Neural progenitor cell (in vitro differentiated cells): ENCODE measurements at places on chromosomes 7 and 10. TPM values are rescaled to one million over a fixed set of nuclear protein-coding genes. Genes with fewer than 3 reads are reported as not detected.

DNA sequence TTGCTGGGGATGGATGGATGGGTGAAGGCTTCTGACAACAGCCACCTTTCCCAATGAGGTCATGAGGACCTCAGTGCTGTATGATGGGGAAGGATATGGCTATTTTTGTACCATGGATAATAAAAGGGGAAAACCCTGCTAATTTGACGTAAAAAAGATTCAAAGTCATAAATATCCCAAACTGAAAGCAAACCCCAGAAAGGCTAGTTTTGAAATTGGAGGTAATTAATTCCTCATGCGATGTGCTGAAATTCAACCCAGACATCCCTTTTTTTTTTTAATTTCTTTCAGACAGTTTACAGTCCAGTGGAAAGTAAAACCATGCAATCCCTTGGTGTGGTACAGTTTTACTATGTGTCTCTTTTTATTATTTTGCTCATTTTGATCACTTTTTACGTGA lies 254.5 kb upstream of the BMPER start:
- DNase-seq: no peak
- no peak overlapping the region for H3K27ac ChIP-seq
- H3K27me3 ChIP-seq: no peaks in the 10 kb centered on the region
- H3K36me3 ChIP-seq: no peaks in the 10 kb centered on the region
- H3K4me1 ChIP-seq: no peaks in the 10 kb centered on the region

DNA sequence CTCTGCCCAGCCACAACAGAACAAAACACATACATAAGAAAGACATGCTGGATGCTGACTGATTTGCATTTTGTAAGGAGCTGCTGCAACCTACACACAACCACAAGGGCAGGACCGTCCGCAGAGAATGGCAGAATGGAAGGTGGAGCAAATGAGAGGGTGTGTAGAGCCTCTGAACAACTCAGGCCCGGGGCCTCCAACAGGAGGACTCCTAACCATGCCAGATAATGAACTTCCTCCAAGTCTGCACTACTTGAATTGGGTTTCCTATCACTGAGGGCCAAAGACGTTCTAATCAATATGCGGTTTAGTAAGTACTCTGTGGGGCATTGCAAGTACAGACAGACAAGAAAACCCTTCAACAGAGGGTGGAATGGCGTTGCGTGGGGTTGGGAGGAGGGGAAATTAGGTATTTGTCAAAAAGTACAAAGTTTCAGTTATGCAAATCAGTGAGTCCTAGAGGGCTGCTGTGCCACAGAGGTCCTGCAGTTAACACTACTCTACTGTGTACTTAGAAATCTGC lies 14.6 kb downstream of the VOPP1 start:
- no peaks in the 10 kb centered on the region for H3K27me3 ChIP-seq
- no peak for DNase-seq
- H3K4me1 ChIP-seq: peaks cover 19% of the 10 kb centered on the region
- H3K27ac ChIP-seq: no peak overlapping the region

GRCh38 chr10:93357680-93358079 lies 124.5 kb downstream of the MYOF start:
- H3K27me3 ChIP-seq: no peaks in the 10 kb centered on the region
- peak; percentile 81 for DNase-seq
- H3K36me3 ChIP-seq: no peaks in the 10 kb centered on the region
- no peak overlapping the region for H3K4me3 ChIP-seq
- H3K27ac ChIP-seq: no peak overlapping the region

The RHOBTB1 gene
- total RNA-seq: 15.1 and 21.5 TPM in 2 replicates

The MLXIPL gene
- 0.87 and 0.90 TPM in 2 replicates for total RNA-seq

The RALA gene
- 34.2 and 59.5 TPM in 2 replicates for total RNA-seq
